ENCODE measurements at places on chromosomes 5 and 9.

DNA sequence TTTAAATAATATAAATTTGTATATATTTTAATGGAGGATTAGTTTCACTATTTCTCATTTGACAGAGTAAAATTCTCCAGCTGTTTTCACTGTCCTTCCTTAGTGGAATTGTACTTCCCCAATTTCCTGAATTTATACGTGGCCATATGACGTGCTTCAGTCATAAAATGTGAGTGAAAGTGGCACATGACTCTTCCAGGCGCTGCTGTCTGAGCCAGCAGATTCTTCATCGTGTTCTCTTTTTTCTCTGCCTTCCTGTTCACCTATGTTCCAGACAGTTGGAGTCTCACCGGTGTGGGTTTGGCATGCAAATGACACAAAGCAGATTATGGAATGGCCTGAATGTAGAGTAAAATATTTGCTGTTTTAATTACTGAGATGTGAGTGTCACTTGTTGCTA lies 684.1 kb downstream of the SEMA5A start:
- DNase-seq = no peak

- no peak for DNase-seq
These were observed 98.3 kb downstream of the PSD2 start for GRCh38 chr5:139893873-139894272.

DNA sequence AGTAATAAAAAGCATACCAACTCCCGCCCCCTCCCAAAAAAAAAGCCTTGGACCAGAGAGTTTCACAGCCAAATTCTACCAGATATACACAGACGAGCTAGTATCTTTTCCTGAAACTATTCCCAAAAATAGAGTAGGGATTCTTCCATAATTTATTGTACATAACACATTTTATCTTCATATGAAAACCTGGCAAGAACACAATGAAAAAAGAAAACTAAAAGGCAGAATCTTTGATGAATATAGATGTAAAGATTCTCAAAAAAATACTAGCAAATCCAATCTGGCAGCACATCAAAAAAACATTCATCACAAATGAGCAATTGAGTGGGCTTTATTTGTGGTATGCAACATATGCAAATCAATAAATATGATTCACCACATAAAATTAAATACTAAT lies 798.8 kb downstream of the CDH18 start:
- DNase-seq = no peak

- peak; percentile 26 for DNase-seq
These were observed 68.1 kb downstream of the NIPBL start for GRCh38 chr5:36944607-36945225.

- DNase-seq = no peak
These were observed 19.9 kb downstream of the ERBIN start for GRCh38 chr5:65946198-65946745.

DNA sequence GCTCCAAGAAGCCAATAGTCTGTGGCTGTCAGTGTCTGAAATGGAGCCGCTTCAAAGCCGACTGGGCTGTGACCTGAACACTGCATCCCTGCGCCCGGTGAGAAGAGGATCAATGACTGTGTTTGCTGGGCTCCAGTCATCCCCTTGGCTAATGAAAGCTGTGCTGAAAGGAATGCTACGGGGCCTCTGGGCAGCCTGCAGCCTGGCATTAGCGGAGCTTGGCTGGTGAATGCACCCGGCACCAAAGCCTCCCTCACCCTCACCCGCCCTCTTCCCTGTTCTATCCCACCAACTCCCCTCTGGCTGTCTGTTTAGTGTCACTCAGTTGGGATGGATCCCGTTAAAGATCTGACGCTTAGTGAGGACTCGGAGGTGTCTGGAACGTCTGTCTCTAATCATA lies 355.3 kb downstream of the BNC2 start:
- DNase-seq = no peak

- DNase-seq = no peak
These were observed at the start of gene SPINK6 for GRCh38 chr5:148202531-148203203. Gene SPINK6, plus strand, starts transcription at chr5:148203042. Its CDS starts 55 bp downstream, at chr5:148203097.

DNA sequence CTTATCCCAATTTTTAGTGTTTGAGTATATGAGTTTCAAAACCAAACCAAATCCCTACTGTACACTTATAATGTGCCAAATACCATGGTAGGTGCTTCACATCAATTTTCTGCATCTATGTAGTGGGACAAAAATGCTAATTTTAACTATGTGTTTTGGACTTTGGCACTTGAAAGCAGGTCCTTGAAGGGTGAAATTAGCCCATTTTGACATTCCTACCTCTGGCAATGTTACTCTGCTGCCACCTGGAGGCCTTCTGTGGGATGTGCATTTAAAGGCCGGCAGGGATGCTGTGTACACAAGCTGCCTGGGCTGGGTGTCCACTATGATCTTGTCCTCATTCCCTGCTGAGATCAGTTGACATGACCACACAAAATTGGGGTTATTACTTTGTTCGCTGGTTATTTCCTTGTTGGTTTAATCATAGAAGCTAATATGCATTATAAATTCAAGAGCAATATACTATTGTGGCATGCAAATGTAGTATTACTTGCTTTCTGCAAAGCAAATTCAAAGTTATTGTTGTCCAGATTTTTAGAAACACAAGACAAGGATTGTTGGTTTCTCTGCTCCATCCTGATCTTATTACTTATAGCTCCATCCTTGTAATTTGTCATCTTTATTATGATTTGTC lies 166.8 kb downstream of the ARHGEF28 start:
- DNase-seq = peak; percentile 7

DNA sequence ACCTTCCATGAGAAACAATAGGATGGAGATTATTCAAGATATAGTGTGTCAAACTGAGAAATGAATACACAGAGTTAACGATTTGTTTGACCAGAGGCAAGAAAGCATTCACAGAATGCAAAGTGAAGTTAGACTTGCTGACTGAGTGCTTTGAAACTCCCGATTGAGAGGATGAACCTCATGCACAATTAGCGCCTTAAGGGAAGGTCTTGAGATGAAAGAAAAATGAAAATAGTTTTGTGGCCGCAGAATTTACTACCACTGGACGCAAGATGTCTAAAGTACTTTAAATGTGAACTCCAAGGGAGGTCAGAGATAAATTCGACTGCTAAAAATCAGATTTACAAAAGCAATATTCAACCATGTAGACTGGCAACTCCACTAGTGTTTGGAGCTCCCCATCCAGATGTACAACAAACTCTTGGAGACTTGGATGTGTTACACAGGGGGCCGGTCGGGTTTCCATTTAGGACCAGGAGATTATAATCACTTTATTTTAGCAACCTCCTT lies 707 bp upstream of the RIMOC1 start:
- no peak for DNase-seq

- DNase-seq = no peak
These were observed 133.6 kb upstream of the GLRA1 start for GRCh38 chr5:152058267-152058666.

DNA sequence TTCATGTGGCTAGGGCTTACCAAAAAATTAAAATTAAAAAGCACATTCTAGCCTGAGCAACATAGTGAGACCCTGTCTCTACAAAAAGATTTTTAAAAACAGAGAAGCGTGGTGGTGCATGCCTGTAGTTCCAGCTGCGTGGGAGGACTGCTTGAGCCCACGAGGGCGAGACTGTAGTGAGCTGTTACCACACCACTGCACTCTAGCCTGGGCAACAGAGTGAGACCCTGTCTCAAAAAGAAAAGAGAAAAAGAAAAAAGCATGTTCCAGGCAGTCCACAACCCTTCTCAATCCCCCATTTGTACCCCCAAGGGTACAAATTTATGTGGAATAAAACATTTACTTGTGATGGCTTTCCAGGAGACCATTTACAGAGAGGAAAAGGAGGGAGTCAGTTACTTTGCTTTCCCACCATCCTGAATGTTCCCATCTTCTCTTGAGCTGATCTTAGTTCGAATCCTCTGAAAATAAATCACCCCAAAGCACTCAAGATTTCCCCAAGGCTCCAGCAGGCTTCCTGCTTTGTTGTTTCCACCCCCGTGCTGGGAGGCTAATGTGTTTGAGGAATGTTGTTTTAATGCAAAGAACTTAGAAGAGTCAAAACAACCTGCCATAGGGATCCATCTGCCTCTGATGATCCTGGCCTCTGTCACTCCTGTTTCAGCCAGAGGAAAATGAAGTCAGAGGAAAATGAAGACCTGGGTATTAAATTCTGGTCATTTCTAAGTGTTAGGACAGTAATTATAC lies 384.7 kb downstream of the BNC2 start:
- no peak for DNase-seq

DNA sequence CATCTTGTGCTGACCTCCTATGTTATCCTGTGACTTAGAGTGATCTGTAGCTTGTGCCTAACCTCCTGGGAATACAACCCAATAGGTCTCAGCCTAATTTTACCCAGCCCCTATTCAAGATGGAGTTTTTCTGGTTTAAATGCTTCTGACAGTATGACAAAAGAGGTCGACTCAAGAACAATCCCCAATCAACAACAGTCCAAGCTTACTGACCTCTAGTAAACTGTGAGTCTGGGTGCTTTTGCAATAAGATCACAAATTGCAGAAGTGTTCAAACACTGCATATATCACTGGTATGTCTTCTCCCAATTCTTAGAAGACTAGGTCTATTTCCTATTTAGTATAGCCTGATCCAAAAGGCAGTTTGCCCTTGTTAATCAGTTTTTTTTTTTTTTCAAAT lies 323.5 kb upstream of the PTGER4 start:
- DNase-seq = no peak

DNA sequence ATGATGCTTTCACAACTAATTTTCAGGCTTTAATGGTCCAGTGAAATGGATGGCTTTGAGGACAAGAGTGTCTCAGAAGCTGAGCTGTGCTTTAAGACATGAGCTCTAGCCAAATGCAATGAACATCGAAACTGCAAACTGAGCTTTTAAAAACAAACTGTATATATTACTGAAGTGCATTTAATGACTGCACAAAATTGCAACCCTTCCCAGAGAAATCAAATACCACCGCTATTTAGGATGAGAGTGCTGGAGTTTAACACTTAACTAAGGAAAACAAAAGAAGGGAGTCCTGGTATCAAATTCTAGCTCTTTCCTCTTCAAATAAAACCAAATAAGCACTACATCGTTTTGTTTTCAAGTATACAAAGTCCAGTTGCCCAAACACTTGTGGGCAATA lies 163.9 kb downstream of the SLF1 start:
- no peak for DNase-seq

DNA sequence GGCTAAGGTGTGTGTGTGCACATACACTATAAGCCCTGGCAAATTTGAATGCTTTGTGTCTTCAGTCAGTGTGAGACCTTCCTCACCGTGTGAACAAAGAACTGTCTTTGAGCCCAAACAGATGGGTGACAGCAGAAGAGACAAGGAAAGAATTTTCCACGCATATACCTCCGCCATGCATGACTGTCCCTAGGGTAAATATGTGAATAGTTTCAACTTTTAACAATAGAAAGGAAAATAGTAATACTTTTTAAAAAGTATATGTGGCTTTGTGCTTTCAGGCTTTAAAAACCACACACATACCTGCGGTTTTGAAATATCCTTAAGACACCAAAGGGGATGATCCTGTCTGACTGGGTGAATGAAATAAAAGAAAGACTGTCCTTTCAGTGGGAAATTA lies 438.6 kb upstream of the MPDZ start:
- DNase-seq = no peak

DNA sequence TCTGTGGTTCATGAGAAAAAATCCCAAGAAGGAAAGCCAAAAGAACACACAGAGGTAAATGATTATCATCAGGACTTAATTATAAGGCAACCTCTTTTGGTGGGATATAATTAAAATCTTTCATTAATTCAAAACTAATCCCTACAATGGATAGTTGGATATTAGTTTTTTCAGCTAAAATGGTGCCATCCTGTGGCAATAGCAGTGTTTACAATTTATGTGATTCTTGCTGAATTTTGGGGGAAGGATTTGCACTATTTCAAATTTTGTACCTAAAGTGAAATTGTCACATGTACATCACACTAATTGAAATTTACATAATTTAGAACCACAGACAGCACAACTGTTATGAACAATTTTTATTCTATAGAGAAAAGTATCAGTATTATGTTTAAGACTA lies 67.0 kb downstream of the CAST start:
- no peak for DNase-seq

- no peak for DNase-seq
These were observed 8.0 kb downstream of the GPRIN1 start for GRCh38 chr5:176601901-176602482.

DNA sequence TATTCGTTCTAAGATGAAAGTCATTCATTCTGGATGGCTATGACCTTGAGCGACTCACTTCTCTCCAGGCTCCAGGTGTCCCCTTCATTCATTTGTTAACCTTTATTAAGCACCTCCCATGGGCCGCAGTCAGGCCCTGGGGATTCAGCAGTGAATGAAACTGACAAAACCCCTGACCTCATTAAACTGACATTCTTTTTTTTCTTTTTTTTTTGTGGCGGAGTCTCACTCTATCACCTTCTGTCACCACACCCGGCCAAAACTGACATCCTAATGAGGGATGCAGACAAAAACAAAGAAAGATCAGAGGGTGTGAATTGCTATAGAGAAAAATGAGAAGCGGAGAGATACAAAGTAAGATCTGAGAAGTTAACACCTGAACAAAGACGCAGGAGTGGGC lies 16.5 kb upstream of the ODF2 start:
- DNase-seq = no peak

DNA sequence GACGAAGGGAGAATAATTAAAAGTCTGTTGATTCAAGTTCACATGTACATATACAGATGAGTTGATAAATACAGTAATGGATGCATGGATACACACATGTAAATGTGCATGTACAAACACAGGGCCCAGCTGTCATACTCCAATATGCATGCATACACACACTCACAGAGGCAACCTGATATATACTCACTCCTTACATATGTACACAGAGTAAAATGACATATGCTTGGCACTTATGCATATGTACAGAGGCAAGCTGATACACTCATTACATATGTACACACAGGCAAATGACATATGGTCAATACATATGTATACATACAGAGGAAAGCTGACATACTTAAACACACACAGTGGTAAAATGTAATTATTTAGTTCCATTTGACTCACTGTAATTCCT lies 7.2 kb upstream of the TMEFF1 start:
- no peak for DNase-seq

DNA sequence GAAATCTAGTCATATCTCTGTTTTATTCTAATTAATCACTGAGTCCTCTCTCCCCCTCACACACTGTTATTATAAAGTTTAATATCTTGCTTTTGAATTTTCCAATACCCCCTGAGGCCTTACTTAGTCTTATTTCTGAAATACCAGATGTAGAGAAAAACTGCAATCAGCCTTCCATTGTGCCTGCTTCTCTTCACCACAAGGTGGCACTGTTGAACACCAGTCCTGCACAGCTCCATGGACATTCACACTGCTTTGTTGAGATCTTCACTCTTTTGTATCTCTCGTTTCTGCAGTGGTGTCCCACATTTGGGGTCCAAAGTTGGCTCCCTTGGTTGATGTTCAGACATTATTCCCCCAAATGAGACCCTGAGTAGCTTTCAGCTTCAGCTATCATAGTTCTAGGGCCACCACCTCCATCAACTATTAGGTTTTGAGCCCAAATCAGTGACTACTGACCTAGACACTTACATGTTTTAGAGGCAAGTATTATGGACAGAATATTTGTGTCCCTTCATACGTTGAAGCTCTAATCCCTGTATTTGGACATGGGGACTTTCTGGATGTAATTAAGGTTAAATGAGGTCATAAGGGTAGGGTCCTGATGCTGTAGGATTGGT lies 24.3 kb downstream of the BOD1 start:
- no peak for DNase-seq

GRCh38 chr9:98610711-98611110 lies 98.0 kb downstream of the GABBR2 start:
- DNase-seq = no peak

GRCh38 chr9:13719981-13720676 lies 440.6 kb upstream of the MPDZ start:
- no peak for DNase-seq

- DNase-seq = no peak
These were observed 17.0 kb upstream of the FIBCD1 start for GRCh38 chr9:130955947-130956621.
